Left renal cortex interstitium (tissue), 4 donors: ENCODE measurements at places on chromosomes 11 and 22.

- no peak for DNase-seq
Observed at GRCh38 chr11:75478783-75479596, 46.0 kb upstream of the KLHL35 start.

DNA sequence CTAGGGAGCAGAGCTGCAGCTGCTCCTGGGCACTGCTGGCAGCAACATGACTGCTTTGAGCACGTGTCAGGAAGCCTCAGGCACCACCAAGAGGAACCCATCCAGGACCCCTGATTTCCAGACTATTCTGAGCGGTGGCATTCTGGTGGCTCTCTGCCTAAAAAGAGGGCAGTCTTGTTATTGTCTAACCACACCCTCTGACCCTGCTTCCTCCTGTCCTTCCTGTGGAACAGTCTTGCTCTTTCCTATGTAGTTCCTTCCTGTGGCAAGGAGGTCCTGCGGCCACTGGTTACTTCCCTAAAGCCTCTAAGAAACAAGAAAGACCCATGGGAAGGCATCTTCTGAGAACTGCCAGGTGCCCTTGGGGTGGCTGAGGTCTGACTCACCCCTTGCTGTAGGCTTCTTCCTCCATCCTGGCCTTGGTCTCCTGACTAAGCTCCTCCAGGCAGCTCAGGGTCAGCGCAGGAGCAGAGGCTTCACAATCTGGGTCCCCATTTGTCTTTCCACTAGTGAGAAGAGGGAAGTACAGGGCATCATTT is 13.1 kb upstream of the LYVE1 start:
- no peak for DNase-seq

- no peak for DNase-seq
Observed at GRCh38 chr11:71255800-71256479, 3.6 kb upstream of the SHANK2 start.

GRCh38 chr22:48907591-48907990 is 920.1 kb downstream of the BRD1 start:
- no peak for DNase-seq

DNA sequence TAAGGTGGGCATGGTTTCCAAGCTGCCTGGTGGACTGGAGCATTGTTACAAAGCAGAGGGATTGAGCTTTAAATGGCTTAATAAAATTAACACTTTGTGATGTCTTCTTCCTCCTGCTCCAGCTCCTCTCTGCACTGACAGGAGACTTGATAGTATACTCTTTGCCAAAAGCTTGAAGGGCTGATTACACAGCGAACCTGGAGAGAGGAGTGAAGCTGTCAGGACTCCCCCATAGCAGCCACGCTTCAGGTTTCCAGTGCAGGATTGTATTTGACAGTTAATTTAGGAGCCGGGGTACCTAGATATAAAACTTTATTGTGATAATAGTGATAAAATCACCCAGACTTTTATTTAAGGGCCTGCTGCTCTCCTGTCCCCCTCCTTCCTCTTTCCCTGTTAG is 50.0 kb downstream of the TRIM44 start:
- no peak for DNase-seq

- DNase-seq: no peak
Observed at GRCh38 chr11:10844796-10845195, 13.1 kb downstream of the ZBED5 start.

- no peak for DNase-seq
Observed at GRCh38 chr22:19527861-19528417, 3.7 kb upstream of the CLDN5 start.

GRCh38 chr11:12473381-12473780 is 96.0 kb downstream of the PARVA start:
- no peak for DNase-seq

GRCh38 chr11:27139742-27140367 is 99.2 kb downstream of the BBOX1 start:
- DNase-seq: no peak

GRCh38 chr11:113841691-113842090 is 33.7 kb downstream of the USP28 start:
- DNase-seq: no peak

GRCh38 chr22:38984224-38984623 is 2.1 kb downstream of the APOBEC3B start:
- no peak for DNase-seq

- DNase-seq: no peak
Observed at GRCh38 chr11:16596231-16596630, 142.2 kb upstream of the C11orf58 start.

DNA sequence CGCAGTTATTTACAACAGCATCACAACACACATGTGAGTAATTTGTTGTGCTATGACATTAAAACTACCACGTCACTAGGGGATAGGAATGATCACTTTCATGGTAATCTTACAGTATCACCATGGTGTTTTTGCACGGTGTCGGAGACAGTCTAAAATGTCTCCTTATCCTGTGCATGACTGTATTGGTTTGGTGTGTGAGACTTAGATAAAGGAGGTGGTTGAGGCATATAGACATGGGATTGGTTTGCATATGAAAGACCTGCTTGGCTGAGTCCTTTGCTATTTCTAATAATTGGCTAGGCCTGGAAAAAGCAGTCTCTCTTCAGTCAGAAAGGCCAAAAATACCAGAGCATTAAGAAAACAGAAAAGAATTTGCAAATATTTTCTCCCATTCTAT is 30.2 kb downstream of the MSANTD4 start:
- DNase-seq: no peak

DNA sequence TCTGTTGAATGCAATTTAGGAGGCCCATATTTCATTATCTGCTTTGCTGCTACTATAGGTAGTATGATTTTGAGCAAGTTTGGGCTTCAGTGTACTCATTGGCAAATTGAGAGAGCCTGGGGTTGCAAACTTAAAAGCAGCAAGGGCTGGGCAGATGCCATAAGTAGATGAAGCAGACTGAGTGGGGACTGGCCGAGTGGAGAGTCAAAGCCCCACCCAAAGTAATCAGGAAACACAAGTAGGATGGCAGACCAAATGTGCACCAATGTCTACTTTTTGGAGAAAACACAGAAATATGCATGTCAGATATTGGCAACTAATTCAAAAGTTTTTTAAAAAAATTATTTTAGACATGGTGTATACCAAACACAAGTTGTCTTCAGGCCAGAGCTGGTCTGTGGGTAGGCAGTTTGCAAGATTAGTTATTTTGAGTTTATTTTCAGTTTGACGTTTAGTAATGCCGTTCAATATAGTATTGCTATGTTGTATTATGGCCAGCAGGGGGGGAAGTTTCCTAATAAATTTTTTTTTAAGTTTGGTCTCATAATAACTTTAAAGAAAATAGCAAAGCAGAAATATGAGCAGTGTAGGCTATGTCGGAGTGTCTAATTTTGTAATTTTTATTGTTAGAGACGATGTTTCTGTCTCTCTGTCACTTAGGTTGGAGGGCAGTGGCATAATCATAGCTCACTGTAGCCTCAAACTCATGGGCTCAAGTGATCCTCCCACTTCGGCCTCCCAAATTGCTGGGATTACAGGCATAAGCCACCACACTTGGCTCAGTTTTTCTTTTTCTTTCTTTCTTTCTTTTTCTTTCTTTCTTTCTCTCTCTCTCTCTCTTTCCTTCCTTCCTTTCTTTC is 105.1 kb downstream of the HIPK3 start:
- DNase-seq: no peak

- DNase-seq: no peak
Observed at GRCh38 chr11:112163875-112164685, at the start of gene IL18. IL18 (minus strand) TSS chr11:112164094; CDS start chr11:112155053, 9,041 bp downstream.

- DNase-seq: no peak
Observed at GRCh38 chr11:28289444-28289843, 181.3 kb downstream of the METTL15 start.

GRCh38 chr11:107043242-107044006 is 25.1 kb upstream of the GUCY1A2 start:
- DNase-seq: no peak

- DNase-seq: no peak
Observed at GRCh38 chr11:923691-924405, 1.8 kb upstream of the AP2A2 start.

GRCh38 chr11:79937676-79938334 is 497.0 kb upstream of the TENM4 start:
- DNase-seq: no peak

DNA sequence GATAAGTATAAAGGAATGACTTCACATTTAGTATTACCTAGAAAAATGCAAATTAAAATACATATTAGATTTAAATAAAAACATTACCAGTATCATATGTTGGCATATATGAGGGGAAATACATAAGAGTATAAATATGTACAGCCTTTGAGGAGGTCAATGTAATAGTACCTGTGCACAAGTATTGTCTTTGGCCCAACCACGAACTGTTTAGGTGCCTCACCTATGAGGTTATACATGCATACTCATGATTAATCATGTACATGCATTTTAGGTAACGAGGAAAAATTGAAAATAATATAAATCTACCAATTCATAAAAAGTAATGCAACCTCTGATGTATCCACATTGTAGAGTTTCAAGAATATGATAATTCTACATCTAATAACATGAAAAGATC is 909.8 kb downstream of the METTL15 start:
- DNase-seq: no peak

- DNase-seq: no peak
Observed at GRCh38 chr11:66851698-66852465, 5.0 kb upstream of the LRFN4 start.

DNA sequence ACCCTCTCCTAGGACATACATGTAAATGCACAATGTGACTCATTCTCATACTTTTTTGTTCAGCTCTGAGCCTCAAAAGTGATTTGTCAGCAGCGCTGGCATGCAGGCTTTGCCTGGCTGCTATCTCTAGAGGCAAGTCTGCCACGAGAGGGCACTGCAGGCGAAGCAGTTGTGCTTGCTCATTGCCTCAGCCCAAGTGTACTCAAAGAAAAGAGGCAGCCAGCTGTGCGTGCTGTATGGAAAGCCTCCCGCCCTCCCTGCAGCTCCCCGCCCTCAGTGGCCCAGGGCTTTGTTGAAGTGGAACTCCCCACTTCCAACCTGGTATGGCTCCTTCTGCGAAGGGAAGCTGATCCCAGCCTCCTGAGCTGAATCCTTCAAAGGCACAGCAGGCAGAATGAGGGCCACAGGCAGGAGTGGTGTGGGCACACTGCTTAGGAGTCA is 16.3 kb downstream of the SDHAF2 start:
- DNase-seq: peak; percentile 81

GRCh38 chr11:122791411-122791810 is 46.9 kb upstream of the CRTAM start:
- DNase-seq: no peak
